Suprapubic skin (tissue), 4 donors: ENCODE measurements at places on chromosomes 5 and 9.

GRCh38 chr9:107994648-107995047, 505.1 kb upstream of the KLF4 start:
- DNase-seq = no peak

- no peak for DNase-seq
Measured at GRCh38 chr5:135576075-135576599, 2.7 kb downstream of the CXCL14 start.

DNA sequence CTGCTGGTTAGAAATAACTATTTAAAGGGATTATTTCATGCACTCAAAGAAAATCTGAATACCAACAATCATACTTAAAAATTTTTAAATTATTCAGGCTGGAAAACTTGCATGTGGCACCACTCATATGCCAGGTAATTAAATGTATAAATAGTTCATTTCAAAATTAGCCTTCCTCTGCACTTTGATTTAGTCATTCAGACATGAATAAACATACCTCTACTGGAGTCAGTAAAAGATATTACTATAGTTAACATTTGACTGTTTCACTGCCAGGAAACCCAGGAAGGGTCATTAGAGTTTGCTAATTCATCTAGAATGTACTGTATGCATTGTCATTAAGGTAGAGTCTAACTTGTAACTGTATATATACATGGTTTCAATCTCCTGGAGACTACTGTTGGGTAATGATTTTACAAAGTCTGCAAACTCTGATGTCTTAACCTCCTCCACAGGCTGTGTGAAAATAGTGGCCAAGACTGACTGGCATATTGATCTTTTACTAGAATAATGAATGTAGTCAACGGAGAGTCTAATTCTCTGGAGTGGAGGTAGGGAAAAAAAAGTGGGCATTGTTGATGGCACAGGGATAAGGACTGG, 43.7 kb downstream of the TEX10 start:
- DNase-seq = no peak

GRCh38 chr5:134937526-134937925, 30.2 kb upstream of the CATSPER3 start:
- no peak for DNase-seq

DNA sequence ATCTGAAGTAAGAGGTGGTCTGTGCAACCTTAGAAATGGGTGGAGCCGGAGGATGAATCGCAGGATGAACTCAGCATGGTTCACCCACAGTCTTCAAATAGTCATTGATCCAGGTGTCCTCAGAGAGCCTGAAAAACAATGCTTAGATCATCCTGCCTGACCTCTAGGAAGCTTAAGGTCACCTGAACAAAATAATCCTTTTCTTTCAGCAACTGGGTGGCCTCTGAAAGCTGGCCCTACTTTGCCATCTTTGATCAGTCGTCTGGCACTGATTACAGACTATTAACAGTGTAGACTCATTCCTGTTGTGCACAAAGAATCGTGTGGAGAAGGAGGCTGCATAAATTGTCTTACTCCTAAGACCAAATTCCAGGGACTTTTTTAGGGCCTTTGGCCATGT, 50.7 kb downstream of the PIP5K1B start:
- DNase-seq = no peak

DNA sequence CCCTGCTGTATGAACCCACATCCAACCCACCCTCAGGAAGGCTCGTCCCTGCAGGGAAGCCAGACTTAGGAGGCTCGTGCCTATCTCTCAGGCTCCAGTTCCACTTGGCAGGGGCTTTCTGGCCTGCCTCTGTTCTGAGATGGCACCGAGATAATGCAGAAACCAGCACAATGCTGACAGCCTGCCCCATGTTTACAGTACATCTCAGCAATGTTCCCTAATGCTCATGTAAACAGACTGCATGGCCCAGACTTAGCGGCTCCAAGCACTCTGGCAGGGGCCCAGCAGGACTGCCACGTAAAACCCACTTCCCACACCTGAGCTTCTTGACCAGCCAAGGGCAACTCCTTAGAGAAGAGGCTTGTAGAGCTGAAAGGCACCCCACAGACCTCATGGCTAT, 499.5 kb upstream of the BRINP1 start:
- DNase-seq = no peak

DNA sequence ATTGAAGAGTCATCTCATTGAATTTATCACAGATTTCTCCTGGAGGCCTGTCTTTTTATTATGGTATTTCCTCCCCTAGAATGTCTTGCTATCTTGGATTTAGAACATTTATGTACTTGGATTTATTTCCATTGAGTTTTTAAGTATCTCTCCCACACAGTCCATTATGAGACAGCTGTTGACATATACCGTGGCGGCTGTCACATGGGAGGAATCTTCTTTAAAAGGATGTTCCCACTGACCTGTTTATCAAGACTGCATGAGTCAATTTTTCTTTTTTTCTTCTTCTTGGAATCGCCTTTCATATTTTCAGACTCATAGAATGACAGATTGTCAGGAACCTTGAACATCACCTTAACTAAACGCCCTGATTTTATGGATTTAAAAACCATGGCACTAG, 2.9 kb upstream of the CAVIN4 start:
- no peak for DNase-seq

- no peak for DNase-seq
Measured at GRCh38 chr5:178106556-178107239, 6.6 kb upstream of the N4BP3 start.

GRCh38 chr5:143073766-143074165, 303.6 kb downstream of the ARHGAP26 start:
- no peak for DNase-seq

DNA sequence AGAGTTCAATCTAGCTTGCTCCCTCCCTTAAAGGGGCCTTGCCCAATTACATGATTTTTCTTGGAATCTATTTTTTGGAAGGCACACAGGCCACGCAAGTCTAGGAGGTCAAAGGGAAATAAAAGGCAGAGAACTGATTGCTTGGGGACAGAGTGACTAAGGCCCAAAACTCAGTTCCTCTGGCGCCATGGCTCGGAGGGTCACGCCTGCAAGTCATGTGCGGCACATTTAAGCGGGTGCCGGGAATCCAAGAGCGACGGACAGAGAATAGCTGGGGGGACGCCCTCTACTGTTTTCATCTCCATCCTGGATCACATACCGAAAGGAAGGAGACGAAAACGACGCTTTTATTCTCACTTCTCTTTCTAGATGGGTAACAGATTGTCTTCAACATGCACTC, 78.6 kb downstream of the FREM1 start:
- no peak for DNase-seq

- no peak for DNase-seq
Measured at GRCh38 chr5:50887889-50888633, 221.6 kb downstream of the PARP8 start.

- no peak for DNase-seq
Measured at GRCh38 chr5:159668556-159668955, 247.7 kb upstream of the ADRA1B start.

DNA sequence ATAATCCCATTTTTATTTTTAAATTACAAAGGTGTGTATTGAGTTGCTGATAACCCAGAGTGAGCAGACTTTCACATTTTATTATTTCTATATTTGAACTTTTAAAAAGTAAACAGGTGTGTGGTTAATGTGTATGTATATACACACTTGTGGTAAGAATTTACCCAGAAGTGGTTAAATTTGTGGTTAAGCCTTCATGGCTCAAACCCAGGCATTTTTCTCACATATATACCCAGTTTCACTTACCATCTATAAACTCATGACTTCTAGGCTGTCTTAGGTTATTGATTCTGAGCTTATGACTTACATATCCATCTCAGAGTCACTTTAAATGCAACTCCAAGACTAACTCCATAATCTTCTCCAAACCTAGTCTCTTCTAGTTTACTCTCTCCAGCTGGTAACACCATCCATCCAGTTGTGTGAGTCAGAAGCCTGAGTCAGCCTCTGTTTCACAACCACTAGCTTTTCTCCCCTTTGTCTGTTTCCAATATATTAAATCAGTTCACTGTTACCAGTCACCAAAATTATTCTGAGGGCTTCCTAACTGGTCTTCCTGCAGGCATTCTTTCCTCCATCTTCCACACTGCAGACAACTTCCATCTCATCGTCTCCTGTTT, 20.2 kb downstream of the ZBED3 start:
- DNase-seq = no peak

- DNase-seq = no peak
Measured at GRCh38 chr5:159788835-159789331, 127.4 kb upstream of the ADRA1B start.

GRCh38 chr9:859251-859650, 17.8 kb downstream of the DMRT1 start:
- no peak for DNase-seq

- no peak for DNase-seq
Measured at GRCh38 chr5:77229887-77230286, 19.4 kb downstream of the PDE8B start.

- peak; percentile 67 for DNase-seq
Measured at GRCh38 chr9:93295031-93295430, 111.1 kb downstream of the WNK2 start.

GRCh38 chr5:7325975-7326913, 69.7 kb upstream of the ADCY2 start:
- peak; percentile 81 for DNase-seq

- no peak for DNase-seq
Measured at GRCh38 chr5:106833517-106833916, 837.2 kb downstream of the EFNA5 start.

DNA sequence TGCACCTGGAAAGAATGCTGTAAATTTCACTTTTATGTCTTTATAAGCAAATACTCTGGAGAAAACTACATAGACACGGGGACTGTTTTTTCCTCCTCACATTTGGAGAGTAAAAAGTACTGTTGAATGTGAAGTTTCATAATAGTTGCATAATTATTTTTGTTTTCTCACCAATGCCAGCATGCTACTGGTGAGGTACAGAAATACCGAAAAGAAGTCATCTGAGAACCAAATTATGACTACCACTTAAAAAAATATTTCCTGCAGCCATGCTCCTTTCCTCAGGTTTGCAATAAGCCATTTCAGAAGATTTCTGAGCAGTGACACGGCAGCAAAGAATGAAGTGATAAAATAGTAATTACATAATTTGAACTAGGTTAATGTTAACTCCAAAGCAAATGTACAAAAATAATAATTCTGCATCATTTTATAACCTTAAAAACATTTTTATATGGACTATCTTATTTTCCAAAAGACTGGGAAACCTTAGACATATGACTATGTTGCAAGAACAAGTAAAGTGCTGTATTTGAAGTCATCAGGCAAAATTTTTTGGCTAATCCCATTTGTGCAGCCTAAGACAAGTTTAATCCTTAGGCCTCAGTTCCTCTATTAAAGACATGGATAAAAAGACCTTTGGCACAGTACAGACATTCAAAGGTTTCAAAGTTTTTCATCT, 144.7 kb downstream of the PCSK1 start:
- no peak for DNase-seq

- no peak for DNase-seq
Measured at GRCh38 chr5:80931411-80931810, 28.8 kb upstream of the RASGRF2 start.

DNA sequence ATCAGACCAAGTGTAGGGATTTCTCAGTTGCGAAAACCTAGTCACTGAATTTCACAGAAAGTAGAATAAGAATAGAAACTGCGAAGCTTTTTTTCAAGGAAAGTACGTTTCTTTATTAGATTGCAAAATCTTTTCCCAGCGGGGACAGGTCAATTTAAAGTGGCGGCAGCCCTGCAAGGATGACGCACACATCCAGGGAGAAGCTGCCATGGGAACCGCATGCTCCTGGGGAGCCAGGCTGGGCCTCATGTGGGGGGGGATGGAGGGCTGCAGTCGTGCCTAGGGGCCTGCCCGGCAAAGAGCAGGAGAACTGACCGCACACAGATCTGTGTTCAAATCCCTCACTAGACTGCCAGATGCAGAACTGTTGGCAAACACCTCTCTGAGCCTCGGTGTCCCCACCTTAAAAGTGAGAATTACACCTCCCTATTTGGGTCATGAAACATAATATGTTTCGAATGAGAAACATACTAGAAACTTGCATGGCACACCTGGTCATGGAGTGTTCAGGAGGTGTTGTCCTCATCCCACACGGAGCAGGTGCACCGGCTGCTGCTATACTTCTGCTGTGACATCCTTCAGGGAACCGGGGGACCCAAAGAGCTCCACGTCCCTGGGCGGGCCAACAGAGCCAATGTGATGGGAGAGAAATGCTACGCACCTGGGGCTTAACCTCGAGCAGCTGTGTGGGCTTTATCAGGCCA, 127.8 kb upstream of the PHYKPL start:
- DNase-seq = no peak

DNA sequence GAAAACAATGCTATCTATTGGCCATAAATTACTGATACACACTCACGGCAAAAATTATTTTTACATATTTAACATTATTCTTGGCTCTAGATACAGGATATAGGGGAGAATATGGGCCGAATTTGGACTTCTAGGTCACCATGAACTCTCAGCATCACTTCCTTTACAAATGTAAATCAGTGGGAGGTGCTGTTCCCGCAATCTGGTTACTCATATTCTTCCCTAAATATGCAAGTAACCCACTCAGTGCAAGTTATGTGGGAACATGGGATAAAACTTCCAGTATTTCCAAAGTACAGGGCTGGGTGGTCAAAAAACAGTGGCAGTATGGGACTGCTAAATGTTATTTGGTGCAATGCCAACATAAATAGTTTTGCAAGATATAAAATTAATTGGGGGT, 145.6 kb downstream of the PPP2R2B start:
- DNase-seq = no peak
